Activated naive CD4-positive, alpha-beta T cell (primary cell): ENCODE measurements at places on chromosomes 2 and 18.

DNA sequence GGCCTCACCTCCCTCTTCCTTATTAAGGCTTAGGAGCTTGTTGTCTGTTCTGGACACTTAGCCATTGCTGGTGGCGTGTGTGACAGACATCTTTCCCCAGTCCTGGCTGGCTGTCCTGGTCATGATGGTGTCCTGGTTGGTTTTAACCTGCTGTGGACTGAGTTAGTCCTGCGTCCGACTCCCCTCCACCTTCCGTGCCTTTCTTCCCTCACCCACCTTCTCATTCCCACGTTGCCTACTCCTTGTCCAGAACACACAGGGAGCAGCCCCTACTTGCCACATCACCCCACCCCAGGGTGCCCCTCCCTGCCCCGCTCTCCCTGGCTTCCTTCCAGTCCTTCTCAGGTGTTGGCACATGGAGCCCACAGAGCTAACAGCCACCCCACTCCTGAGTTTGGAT is 9.5 kb downstream of the ANO7 start:
- DNase-seq = no peak

- no peak for DNase-seq
Observed at GRCh38 chr18:56889621-56890020, 238.5 kb downstream of the WDR7 start.

DNA sequence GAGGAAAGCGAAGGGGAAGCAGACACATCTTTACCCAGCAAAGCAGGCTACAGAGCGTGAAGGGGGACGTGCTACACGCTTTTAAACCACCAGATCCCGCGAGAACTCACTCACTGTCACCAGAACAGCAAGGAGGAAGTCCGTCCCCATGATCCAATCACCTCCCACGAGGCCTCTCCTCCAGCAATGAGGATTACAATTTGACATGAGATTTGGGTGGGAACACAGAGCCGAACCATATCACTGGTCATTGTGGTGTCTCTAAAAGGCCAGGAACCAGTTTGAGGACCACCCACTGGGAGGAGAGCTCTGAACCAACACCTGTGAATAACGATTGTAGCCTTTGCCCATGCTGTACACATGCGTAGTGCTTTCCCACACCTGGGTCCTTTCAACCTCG is 116.6 kb upstream of the FAM136A start:
- no peak for DNase-seq

GRCh38 chr18:49340446-49340845 is 120.0 kb downstream of the DYM start:
- no peak for DNase-seq

DNA sequence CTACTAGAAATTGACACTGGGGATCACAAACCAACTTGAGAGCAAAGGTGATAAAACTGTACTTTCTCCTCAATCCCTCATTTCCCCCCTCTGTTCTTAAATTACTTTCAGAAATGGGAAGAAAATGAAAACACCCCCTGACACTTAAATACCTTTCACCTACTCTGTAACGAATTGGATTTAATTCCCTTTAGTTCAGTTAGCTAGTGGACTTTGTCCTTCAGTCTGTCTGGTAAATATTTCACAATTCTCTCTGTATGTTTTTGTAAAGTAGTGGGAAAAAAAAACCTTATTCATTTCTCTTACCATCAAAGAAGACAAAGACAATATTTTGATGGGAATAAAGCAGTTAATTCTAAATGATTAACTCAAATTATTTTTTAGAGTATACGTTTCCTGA is 85.7 kb downstream of the CDH2 start:
- no peak for DNase-seq

DNA sequence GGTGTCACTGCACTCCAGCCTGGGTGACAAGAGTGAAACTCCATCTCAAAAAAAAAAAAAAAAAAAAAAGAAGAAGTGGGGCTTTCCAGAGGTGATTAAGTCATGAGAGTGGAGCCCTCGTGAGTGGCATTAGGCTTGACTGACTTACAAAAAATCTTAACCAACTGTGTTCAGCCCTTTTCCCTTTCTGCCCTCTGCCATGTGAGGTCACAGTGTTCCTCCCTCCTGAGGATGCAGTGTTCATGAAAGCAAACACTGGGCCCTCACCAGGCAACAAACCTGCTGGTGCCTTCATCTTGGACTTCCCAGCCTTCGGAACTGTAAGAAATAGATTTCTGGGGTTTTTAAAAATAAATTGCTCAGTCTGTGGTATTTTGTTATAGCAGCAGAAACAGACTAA is 37.0 kb upstream of the METTL21A start:
- DNase-seq = no peak
